HCT116 (cell line): ENCODE measurements at places on chromosomes 2 and 18. TPM values are rescaled to one million over a fixed set of nuclear protein-coding genes. Genes with fewer than 3 reads are reported as not detected.

Gene TAF4B
- 17.8 TPM for total RNA-seq

Gene FMNL2
- 28.1 TPM for total RNA-seq

Gene TFPI
- 29.1 TPM for total RNA-seq

Gene CD8B2
- not detected for total RNA-seq

Gene APLF
- total RNA-seq: 1.6 TPM

Gene SLC9A2
- 1.4 TPM for total RNA-seq

Gene CTIF
- 19.7 TPM for total RNA-seq

Gene ZBTB7C
- total RNA-seq: 0.37 TPM

Gene C2orf66
- total RNA-seq: not detected

Gene ST8SIA5
- 0.54 TPM for total RNA-seq

Gene IL1RL1
- not detected for total RNA-seq

DNA sequence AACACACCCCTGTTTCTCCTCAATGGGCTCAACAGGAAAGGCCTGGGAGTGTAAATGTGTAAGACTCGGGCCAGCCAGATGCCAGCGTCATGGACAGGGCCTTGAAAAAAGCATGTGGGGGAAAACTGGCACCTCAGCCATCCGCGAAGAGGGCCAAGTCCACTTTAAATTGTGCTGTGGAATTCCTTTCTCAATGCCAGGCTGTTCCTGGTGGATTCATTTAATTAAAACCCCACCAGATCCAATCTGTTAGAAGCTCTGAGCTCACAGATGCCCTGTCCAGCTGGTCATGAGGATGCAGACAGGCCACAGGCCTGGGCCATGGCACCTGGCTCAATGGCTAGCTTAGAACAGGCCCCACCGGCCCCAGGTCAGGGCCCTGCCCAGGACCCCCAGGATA, 24.8 kb downstream of the KCNK3 start:
- no peak overlapping the region for H3K27ac ChIP-seq
- no peak overlapping the region for H3K4me3 ChIP-seq
- H3K4me1 ChIP-seq: peaks cover 31% of the 10 kb centered on the region
- H3K27me3 ChIP-seq: no peaks in the 10 kb centered on the region

- H3K27me3 ChIP-seq: no peaks in the 10 kb centered on the region
- no peaks in the 10 kb centered on the region for H3K4me1 ChIP-seq
- H3K27ac ChIP-seq: no peak overlapping the region
- H3K36me3 ChIP-seq: no peaks in the 10 kb centered on the region
- no peak overlapping the region for H3K4me3 ChIP-seq
Measured at GRCh38 chr2:4139731-4140130, 436.4 kb downstream of the DCDC2C start.

- H3K27ac ChIP-seq: no peak overlapping the region
- H3K4me3 ChIP-seq: no peak overlapping the region
- no peak for DNase-seq
- H3K27me3 ChIP-seq: no peaks in the 10 kb centered on the region
Measured at GRCh38 chr2:15931319-15931890, 8.9 kb upstream of the MYCN start.

DNA sequence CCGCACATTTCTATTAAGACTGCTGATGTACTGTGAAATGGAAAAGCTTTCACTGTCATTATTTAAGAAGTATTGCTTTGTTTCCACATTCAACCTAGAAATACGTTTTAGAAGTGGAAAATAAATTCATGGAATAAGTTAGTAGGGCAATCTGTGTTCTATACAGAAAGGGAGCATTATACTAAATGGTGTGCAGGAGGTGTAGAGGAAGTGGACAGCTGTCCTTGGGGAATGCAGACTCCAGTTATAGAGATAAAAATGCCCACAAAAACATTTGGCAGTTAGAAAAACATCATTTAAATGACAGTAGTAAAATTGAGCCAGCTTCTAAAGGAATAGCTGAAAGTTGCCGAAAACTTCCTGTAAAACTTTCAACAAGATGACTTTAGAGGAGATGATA, 46.8 kb downstream of the PIK3C3 start:
- H3K4me3 ChIP-seq: no peak overlapping the region
- H3K4me1 ChIP-seq: no peaks in the 10 kb centered on the region
- H3K27ac ChIP-seq: no peak overlapping the region

GRCh38 chr2:221567809-221568208, 4.3 kb downstream of the EPHA4 start:
- H3K27ac ChIP-seq: no peak overlapping the region
- H3K4me1 ChIP-seq: no peaks in the 10 kb centered on the region; the same call in 1 of the 2 replicates
- H3K36me3 ChIP-seq: no peaks in the 10 kb centered on the region
- no peaks in the 10 kb centered on the region; the same call in 1 of the 2 replicates for H3K27me3 ChIP-seq
- H3K4me3 ChIP-seq: no peak overlapping the region

DNA sequence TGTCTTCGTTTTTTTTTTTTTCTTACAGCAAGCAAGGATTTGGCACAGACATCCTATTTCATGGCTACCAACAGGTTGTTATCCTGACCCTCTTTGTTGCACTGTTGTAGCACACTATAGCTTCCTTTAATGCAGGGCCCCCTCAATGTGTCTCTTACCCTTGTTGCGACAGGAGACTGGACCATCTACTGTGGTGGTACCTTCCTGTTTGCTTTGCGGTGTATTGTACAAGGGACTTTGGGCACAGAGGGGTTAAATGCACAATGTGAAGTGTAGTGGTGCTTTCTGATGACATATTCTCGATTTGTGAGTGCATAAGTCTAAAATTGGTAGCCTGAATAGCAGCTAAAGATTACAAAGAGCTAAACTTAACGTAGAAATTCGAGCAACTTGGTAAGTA, 27.5 kb downstream of the CCNT2 start:
- no peak overlapping the region for H3K27ac ChIP-seq
- DNase-seq: no peak
- no peak overlapping the region for H3K4me3 ChIP-seq
- no peaks in the 10 kb centered on the region for H3K27me3 ChIP-seq

DNA sequence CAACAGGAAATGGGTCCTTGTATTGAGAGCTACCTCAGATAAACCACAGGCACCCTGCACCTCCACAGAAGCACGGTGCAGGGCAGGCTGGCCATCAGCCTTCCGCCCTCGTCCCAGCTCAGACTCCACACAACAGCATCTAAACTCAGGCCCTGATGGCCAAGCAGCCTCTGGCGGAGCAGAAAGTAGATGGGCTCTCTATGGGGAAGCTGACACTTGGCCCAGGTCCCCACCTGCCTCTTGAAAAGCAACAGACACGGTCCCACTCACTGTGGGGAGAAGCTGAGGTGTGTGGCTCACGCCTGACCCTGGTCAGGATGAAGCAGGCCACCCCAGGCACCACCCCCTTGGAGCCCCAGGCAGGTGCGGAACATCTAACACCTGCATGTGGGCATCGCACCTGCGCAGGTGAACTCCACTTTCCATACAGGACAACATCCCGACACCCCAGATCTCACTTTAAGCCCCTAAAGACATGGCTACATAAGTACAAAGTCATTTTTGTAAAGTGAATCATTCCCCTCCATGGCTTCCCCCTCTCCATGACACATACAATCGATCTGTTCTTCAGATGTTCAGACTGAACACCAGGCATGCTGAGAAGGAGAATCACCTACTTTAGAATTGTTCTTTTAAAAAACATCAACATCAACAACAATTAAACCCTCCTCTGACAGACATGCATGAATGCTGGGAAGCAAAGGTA, 208.4 kb downstream of the ZBTB7C start:
- no peaks in the 10 kb centered on the region for H3K36me3 ChIP-seq
- peak; percentile 7 for DNase-seq
- no peak overlapping the region for H3K4me3 ChIP-seq
- peaks cover 8% of the 10 kb centered on the region; the same call in 1 of the 2 replicates for H3K4me1 ChIP-seq
- H3K27ac ChIP-seq: no peak overlapping the region
- peaks cover 11% of the 10 kb centered on the region; the same call in 1 of the 2 replicates for H3K27me3 ChIP-seq

DNA sequence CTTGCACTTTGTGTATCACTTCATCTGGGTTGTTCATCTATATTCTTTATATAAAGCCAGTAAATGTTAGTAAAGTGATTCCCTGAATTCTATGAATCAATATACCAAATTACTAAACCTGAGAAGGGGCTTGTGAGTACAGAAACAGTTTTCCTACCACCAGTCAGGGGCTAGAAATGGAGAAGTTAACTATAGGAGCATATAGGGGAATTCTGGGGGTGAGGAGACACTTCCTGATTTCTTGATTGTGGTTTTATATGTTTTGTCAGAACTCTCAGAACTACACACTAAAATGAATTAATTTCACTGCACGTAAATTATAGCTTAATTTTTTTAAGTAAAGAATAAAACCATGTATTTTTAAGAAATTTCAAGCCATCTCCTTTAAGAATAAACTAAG, 93.7 kb downstream of the SESTD1 start:
- DNase-seq: no peak
- no peak overlapping the region for H3K27ac ChIP-seq
- H3K36me3 ChIP-seq: no peaks in the 10 kb centered on the region

DNA sequence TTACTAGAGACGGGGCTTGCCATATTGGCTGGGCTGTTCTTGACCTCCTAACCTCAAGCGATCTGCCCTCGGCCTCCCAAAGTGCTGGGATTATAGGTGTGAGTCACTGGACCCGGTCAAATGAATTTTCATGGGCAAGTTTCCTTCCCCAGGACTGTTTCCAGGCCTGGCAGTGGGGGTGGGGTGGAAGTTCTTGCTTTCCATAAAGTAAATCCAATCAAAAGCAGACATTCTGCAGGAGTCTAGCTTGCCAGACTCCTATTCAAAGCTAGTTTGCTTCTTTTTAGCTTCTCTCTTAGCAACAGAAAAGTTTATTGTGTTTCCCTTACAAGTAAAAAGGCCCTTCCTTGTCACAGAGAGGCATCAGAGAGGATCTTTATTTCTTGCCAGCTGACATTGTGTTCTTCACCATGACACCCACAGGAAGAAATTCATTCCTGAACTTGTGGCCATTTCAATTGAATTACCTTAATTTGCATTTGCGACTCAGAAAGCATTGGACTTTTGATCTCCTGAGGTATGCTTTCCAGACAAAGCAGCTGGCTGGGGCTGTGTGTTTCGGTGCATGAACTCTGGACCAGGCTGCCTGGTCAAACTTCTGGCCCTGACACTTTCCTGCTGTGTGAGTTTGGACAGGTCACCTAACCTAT, 37.9 kb downstream of the LYPD1 start:
- no peaks in the 10 kb centered on the region for H3K27me3 ChIP-seq
- peaks cover 20% of the 10 kb centered on the region for H3K4me1 ChIP-seq
- no peak overlapping the region for H3K27ac ChIP-seq
- no peak overlapping the region for H3K4me3 ChIP-seq
- DNase-seq: no peak

GRCh38 chr2:144774809-144775208, 254.9 kb upstream of the ZEB2 start:
- DNase-seq: no peak
- no peak overlapping the region for H3K27ac ChIP-seq
- H3K4me3 ChIP-seq: no peak overlapping the region

DNA sequence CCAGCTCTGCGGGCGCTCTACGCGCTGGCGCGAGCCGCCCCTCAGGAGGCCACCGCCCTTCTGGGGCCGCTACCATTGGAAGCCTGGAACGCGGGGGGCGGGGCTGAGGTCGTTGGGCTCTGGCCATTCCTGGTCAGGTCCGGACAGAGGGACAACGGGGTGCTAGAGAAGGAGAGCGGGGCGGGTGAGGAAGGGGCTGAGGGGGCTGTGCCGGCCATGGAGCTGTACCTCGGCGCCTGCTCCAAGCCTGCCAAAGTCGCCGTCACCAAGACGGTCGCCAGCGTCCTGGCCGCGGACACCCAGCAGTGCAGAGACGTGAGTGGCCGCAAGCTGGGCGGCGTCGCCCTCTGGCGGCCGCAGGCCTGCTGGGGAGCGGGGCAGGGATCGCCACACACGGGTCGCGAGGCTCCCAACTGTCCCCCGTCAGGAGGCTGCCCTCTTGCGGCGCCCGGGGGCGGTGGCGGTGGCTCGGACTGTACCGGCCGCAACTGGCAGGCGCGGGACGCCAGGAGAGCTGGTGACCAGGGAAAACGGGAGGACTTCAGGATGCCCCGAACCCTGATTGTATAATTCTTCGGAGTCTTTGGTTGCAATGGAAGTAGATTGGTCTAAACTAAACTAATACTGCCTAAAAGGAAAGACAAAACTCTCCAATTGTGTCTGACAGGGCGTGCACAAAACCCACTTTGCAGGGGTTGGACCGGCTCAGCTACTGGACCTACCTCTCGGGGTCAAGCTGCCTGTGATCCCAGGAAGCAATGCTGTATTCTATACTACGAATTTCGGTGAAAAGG, at the start of gene FSIP2:
Gene FSIP2, plus strand, starts transcription at position 126 of the 794 bp plus-strand sequence. Its CDS starts 91 bp downstream, at position 217.
- no peaks in the 10 kb centered on the region for H3K4me1 ChIP-seq
- no peaks in the 10 kb centered on the region for H3K36me3 ChIP-seq
- DNase-seq: no peak
- no peak within 1 kb of the TSS for H3K4me3 ChIP-seq
- no peaks in the 10 kb centered on the region for H3K27me3 ChIP-seq

DNA sequence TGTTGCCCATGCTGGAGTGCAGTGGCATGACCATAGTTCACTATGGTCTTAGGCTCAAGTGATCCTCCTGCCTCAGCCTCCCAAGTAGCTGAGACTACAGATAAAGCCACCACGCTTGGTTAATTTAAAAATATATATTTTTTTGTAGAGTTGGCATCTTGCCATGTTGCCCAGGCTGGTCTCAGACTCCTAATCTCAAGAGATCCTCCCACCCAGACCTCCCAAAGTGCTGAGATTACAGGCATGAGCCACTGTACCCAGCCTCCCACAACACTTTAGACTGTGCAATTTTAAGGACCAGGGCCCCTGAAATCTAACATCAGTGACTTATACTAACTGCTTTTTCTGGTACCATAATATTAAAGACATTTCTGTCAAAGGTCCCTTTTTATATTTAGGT, 5.2 kb downstream of the TXNDC2 start:
- no peak overlapping the region for H3K27ac ChIP-seq
- H3K4me3 ChIP-seq: no peak overlapping the region
- DNase-seq: no peak
- H3K4me1 ChIP-seq: peaks cover 18% of the 10 kb centered on the region
